NK-92 treated with Interleukin-12 subunit alpha and Interleukin-12 subunit beta, amount 100 ng/mL, for 24 hours (cell line): ENCODE measurements at places on chromosomes 1 and 21.

DNA sequence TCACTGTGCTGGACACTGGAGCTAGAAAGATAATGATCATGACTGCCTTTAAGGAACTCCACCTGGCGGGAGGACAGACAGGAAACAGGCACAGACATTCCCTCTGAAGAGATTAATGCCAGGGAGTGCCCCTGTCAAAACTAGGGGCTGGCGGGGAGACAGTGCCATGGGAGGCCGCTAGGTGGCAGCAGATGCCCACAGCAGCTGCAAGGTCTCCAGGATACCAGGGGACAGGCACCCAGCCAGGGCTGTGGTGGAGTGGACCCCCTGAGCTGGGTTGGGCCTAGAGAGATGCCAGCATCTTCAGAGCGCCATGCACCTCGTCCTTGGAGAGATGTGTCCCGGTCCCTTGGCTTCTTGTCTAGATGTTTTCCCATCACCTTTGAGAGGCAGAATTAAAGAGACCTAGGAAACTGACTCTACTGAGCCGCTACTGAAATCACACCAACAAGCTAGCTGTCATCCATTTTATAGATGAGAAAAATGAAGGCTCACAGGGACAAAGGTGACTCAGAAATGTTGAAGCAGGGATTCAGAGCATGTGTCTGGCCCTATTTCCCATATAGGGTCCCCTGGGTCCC lies 3.6 kb downstream of the REN start:
- DNase-seq, result peak; percentile 40

DNA sequence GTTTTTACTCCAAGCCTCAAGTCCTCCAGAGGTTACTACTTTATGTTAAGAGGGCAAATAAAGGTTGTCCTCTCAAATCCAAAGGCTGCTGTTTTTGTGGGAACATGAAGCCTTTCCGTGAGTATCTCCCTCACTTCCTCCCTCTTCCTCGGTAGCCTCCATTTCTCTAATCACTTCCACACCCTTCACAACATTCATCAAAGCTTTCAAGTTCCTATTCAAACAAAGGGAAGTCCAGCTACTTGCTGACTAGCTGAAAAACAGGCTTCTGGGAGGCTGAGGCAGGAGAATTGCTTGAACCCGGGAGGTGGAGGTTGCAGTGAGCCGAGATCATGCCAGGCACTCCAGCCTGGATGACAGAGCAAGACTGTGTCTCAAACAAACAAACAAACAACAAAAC lies 6.6 kb upstream of the CD48 start:
- DNase-seq, result no peak

DNA sequence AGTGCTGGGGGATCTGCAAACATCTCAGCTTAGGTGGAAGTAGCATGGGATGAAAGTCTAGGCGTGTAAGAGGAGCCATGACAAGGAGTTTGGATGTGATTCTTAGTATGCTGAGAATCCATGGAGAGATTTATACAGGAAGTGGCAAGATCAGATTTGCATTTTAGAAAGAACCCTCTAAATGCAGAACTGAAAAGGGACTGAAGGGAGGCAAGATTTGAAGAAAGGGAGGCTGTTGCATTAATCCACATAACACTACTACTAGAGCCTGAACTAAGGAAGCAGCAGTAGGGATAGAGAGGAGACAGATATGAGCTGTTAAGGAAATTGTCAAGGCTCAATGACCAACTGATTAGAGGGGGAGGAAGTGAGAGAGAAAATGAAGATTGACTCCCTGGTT lies 9.8 kb downstream of the C1orf74 start:
- DNase-seq, result no peak

DNA sequence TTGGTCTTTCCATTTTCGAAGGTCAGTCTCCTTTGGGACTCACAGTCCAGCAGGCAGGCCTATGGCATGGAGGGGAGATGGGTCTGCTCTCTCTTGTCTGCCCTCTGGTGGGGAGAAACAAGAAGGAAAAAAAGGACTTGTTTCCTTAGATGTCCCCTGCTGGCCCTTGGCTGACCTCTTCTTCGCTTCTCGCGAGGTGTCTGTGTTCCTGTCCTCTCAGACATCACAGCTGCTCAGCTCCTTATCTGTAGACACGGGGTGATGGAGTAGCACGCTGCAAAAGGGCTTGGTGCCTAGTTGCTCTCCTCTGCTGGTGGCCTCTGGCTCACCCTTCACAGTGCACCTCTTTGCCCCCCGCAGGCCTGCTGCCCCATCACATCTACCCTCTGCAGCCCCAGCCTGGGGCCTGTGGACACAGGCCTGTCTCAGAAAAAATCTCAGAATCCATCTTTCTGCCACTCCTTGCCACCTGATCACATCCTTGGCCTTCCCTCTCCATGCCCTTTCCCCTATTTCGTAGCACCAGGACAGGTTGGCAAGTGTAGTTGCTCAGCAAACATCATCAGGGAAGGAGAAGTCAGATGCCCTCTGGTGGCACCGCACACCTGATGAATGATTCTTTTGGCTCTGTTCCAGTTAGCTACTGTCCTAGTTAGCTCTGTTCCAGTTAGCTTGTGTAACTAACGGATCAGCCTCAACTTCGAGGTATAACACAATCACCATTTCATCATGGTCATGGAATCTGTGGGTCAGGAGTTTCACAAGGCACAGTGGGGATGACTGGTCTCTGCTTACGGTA lies 18.7 kb upstream of the AK2 start:
- DNase-seq, result no peak

DNA sequence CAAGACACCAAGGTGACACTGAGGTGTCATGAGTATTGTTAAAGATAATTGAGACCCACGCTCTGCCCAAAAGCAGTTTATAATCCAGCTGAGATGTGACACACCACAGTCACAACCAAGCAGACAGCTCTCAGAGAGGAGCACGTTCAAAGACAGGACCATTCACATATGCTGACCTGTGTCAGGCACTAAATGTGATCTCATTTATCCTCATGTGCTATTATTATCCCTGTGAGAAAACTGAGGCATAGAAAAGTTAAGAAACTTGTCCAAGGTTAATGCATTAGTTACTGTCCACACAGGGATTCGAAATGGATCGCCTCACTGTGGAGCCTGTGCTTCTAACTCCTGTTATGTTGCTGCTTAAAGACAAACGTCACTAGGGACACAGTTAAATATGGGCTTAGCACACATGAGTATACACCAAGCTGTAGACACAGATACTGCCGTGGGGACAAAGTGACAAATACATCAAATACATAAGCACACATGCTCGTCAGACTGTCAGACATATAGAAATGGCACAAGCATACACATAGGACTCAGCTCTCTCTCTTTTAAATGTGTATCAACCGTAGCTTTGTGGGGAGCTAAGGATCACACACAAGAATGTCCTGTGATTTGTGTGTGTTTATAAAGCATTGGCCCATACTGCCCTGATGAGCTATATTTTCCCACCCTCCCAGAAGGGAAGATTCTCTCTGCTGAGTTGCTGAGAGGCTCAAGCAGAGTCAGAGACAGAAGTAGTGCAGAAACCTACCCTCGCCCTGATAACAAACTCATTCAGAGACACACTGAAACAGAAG lies 3.5 kb upstream of the IGSF8 start:
- no peak for DNase-seq

- no peak for DNase-seq
Measured at GRCh38 chr1:78226784-78227183, 181.0 kb downstream of the GIPC2 start.

DNA sequence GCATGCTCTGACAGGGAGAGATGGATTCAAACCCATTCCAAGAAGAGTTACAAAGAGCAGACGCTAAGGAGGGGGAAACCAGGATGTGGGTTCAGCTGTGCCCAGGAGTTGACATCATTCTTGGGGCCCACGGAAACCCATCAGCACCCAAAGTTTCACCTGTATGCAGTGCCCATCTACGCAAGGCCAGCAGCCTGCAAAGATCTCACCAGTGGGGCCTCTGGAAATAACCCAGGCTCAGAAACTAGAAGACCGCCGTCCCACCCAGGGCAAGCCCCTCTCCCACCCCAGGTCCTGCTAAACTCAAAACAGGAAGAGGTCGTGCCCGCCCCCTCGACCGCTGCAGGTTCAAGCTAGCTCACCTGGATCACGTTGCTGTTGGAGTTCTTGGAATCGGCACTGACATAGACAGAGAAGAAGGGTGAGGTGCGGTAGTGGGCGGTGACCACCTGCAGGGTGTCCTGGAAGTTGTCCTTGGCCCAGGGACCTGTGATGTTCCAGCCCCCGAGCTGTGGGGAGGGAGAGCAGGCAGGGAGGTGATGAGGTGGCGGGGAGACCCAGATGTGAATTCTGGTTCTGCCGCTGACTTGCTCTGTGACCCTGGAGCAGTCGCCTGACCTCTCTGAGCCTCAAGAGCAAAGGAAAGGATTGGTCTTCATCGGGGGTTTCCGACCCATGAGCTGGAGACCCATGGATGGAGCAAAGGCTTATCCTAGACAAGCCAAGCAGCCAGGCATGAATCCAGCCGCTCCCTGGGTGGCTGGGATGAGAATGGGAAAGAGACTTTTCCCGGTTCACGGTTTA lies 31.7 kb downstream of the ECE1 start:
- DNase-seq, result no peak

- no peak for DNase-seq
Measured at GRCh38 chr1:59384443-59384842, 87.5 kb downstream of the FGGY start.
